ENCODE measurements at places on chromosomes 16 and 17. TPM values are rescaled to one million over a fixed set of nuclear protein-coding genes. Genes with fewer than 3 reads are reported as not detected.

NME4 gene
- total RNA-seq, result 45.4 TPM

CBX2 gene
- 6.7 TPM for total RNA-seq

KRTAP9-2 gene
- total RNA-seq, result not detected

TIGD7 gene
- total RNA-seq, result 2.9 TPM

PTX4 gene
- under 0.01 TPM for total RNA-seq

EFCAB5 gene
- total RNA-seq, result 0.25 TPM

TIMP2 gene
- total RNA-seq, result 34.5 TPM
